Activated naive CD8-positive, alpha-beta T cell treated with anti-CD3 and anti-CD28 coated beads, Interleukin-2, amount 50 U/mL, for 24 hours (primary cell): ENCODE measurements at places on chromosomes 2 and 18.

DNA sequence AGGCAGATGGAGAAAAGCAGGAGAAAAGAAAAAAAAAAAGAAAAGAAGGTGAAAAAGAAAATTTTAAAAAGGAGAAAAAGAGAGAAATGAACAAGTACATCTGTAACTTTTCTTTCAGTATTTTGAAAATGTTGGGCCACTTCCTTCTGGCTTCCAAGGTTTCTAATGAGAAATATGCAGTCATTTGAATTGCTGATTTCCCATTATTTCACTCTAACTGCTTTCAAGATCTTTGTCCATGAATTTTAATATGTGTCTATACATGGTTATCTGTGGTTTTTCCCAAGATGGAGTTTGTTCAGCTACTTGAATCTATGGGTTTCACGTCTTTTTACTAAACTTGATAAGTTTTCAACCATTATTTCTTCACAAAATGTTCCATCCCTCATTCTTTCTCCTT is 14.3 kb upstream of the MPP4 start:
- no peak overlapping the region for H3K27ac ChIP-seq
- no peaks in the 10 kb centered on the region for H3K27me3 ChIP-seq
- H3K4me3 ChIP-seq, result no peak overlapping the region
- peaks cover 33% of the 10 kb centered on the region for H3K36me3 ChIP-seq
- DNase-seq, result no peak
- H3K4me1 ChIP-seq, result peaks cover under 1% of the 10 kb centered on the region

DNA sequence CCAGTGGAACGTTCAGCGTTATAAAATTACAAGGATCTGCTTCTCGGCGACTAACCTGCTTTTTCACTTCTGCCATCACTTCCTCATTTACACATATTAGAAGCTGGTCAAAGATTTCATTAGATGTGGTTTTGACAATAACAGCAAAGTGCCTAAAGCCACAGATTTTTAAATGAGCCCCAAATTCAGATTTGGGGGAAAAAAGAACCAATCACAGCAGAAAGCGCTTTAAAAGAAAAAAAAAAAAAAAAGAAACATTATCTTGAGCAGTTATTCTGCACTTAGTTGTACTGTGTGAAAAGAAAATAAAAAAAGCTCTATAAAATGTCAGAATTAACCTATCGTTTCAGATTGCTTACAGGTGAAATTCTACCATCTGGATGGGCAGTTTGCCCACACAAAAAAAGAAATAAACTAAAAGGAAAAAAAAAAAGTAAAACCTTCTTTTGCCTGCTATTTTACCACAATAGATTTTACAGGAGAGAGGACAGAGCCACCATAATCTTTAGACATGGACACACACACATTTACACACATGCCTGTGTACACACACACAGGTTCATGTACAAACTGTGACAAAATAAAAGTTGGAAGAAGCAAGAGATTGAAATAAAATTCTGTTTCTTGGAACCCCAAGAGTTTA is 167.2 kb downstream of the TCF4 start:
- peak overlapping the region; percentile 45 for H3K4me3 ChIP-seq
- H3K27ac ChIP-seq, result no peak overlapping the region
- no peaks in the 10 kb centered on the region for H3K36me3 ChIP-seq
- H3K4me1 ChIP-seq, result peaks cover 18% of the 10 kb centered on the region
- no peak for DNase-seq

DNA sequence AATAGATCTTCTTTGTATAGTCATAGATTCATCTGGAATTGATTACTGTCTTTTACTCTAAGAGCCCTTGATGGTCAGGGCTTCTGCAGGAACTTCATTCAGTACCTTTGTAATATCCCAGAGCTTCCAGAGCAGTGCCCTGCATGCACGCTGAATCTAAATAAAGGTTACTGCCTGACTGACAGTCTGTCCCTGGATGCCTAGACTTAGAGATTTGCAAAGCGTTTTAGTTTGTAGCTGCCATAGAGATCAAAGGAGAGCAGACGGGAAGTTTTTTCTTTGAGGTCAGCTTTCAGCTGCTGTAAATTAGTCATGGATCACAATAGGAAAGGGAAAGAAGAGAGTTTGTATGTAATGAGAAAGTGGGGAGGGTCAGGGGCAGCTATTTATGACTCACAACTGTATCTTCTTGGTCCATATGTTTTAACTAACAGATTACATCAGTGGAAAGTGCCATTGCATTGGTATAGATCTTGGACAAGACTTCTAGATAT is 45.2 kb upstream of the NYAP2 start:
- no peak overlapping the region for H3K27ac ChIP-seq
- H3K27me3 ChIP-seq, result peaks cover 11% of the 10 kb centered on the region
- no peak overlapping the region for H3K4me3 ChIP-seq

GRCh38 chr18:49135877-49136276 is 185.1 kb upstream of the SMAD7 start:
- H3K36me3 ChIP-seq, result peaks cover 4% of the 10 kb centered on the region
- no peak overlapping the region for H3K27ac ChIP-seq
- DNase-seq, result no peak
- H3K4me3 ChIP-seq, result no peak overlapping the region
- no peaks in the 10 kb centered on the region for H3K27me3 ChIP-seq

DNA sequence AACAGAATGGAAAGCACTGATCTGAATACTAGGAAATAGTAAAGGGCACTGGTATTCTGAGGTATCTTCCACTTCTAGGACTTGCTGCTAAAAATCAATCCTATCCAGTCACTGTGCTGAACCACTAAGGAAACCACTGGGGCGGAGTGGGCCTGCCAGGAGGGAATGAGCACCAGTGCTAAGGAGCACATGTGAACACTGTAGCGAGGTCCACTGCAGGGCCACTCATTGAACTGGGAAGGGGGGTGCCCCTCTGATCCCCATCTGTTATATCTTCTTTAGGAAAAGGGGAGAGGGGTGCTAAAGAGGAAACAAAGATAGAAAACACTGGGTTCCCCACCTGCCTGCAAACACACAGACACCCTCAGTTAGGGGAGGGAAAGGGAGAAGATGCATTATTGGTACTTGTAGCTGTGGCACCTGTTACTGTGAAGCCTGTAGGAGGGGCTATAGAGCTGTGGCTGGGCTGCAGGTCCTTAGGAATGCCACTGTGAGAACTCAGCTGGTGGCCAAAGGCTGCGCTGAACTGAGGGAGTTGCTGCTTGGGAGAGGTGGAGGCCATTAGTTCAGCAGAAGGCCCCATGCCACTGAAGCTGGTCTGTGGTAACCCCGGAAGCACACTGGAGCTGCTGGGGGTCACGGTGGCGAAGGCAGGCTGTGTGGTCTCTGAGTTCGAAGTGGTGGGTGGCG is 81.8 kb downstream of the INO80D start:
- H3K27me3 ChIP-seq, result no peaks in the 10 kb centered on the region
- H3K36me3 ChIP-seq, result peaks cover 38% of the 10 kb centered on the region
- peak; percentile 10 for DNase-seq
- no peak overlapping the region for H3K27ac ChIP-seq
- H3K4me1 ChIP-seq, result no peaks in the 10 kb centered on the region

GRCh38 chr18:23810396-23810795 is 121.1 kb downstream of the LAMA3 start:
- H3K27me3 ChIP-seq, result peaks cover 3% of the 10 kb centered on the region
- DNase-seq, result peak; percentile 22
- H3K27ac ChIP-seq, result no peak overlapping the region
- peaks cover 23% of the 10 kb centered on the region for H3K4me1 ChIP-seq
- H3K4me3 ChIP-seq, result no peak overlapping the region

DNA sequence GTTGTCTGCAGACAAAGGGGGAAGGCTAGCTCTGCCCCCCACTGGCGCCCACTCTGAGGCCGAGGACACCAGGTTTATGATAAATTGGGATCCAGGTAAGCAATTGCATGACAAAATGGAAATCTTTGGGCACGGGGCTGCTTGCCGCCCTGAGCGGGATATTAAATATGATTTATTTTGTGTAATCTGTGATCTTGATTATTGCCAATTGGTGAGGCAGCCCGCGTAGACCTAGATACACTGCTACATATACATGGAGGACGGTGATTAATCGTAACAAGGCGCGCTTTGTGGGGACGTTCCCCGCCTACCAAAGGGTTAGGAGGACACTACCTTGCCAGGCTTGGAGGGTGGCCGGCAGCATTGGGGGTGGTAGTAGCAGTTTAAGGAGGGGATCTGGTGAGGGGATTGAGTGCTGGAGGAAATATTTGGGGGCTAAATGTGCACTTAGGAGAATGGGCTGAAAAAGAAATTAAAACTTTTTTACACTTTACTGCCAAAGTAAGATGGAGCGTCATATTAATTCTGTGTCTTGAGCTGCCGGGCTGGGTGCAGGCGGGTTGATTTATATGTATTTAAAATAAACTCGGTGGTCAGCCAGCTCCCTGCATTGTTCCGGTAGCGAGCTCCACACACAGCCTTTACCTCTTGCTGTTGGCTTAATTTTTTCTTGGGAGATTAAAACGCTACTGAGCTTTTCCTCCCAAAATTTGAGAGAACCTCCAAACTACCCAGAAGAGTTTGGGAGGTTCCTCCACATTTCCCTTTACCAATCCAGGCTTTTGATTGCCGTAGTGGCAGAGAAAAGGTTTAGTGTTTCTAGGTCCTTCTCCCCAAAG is 4.1 kb downstream of the HOXD3 start:
- H3K27me3 ChIP-seq, result peaks cover 88% of the 10 kb centered on the region
- no peak overlapping the region for H3K4me3 ChIP-seq
- H3K27ac ChIP-seq, result no peak overlapping the region
- H3K36me3 ChIP-seq, result no peaks in the 10 kb centered on the region
- H3K4me1 ChIP-seq, result peaks cover 12% of the 10 kb centered on the region

DNA sequence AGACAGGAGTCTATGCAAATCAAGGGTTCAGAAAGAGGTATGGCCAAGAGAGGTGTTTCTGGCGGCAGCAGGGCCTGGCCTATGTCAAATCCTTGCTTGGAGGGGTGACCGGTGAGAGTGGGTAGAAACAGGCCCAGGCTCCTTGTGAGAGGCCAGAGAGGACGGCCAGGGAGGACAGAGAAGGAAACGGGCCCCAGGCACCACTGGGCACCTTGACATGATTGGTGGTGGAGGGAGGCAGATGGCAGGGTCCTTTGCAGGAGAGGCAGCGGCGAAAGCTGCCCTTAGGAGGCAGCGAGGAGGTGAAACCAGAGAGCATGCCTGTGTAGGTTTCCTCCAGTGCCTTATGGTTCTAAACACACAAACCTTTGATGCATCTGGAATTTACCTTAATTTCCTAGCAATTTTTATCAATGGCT is 6.2 kb downstream of the RAMP1 start:
- H3K36me3 ChIP-seq, result no peaks in the 10 kb centered on the region
- H3K27me3 ChIP-seq, result peaks cover 38% of the 10 kb centered on the region
- H3K27ac ChIP-seq, result no peak overlapping the region
- DNase-seq, result no peak
- peaks cover 11% of the 10 kb centered on the region for H3K4me1 ChIP-seq

- no peak overlapping the region for H3K27ac ChIP-seq
- DNase-seq, result no peak
- peaks cover 69% of the 10 kb centered on the region for H3K4me1 ChIP-seq
- no peak overlapping the region for H3K4me3 ChIP-seq
Observed at GRCh38 chr18:63168287-63168686, 151.3 kb downstream of the BCL2 start.

GRCh38 chr18:24246143-24246542 is 107.3 kb downstream of the CABYR start:
- no peak overlapping the region for H3K4me3 ChIP-seq
- no peak overlapping the region for H3K27ac ChIP-seq
- H3K27me3 ChIP-seq, result no peaks in the 10 kb centered on the region
- DNase-seq, result no peak
- peaks cover 2% of the 10 kb centered on the region for H3K4me1 ChIP-seq

GRCh38 chr18:58866066-58866772 is 1.5 kb downstream of the ZNF532 start:
- H3K27me3 ChIP-seq, result peaks cover 61% of the 10 kb centered on the region
- H3K4me3 ChIP-seq, result no peak overlapping the region
- no peak for DNase-seq

DNA sequence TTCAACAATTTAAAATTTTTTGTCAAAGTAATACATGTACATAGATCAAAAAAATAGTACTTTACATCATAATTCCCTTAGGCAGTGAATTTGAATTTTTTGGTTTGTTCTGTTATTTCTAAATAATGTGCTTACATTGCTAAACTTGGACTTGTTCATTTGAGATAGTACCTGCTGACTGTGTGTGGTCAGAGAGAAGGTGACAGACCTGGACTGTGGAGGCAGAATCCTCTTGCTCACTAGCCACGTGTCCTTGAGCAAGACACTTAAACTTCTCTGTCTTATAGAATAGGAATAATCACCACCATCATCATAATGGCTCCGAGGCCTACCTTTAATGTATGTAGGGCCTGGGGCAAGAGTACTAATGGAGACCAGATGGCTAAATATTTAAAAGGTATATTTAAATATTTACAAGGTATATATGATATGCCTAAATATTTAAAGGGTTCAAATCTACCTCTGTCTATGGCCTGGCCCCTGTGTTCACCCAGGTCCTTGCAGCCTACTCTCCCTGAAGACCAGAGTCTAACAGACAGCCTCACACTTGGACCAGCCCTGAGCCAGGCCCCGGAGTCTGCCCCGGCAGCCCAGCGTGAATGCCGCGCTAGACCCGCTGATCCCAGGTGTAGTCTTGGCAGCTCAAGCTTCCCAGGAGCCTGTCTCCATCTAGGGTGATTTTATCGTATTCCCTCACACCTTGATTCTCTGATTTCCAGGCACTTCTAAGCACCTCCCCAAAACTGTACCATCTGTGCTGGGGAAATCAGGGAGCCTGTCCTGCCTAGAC is 33.5 kb downstream of the ZNF532 start:
- no peaks in the 10 kb centered on the region for H3K36me3 ChIP-seq
- peaks cover 11% of the 10 kb centered on the region for H3K27me3 ChIP-seq
- H3K4me1 ChIP-seq, result peaks cover 23% of the 10 kb centered on the region
- no peak overlapping the region for H3K4me3 ChIP-seq
- no peak for DNase-seq

- no peak for DNase-seq
- H3K27ac ChIP-seq, result no peak overlapping the region
- H3K36me3 ChIP-seq, result no peaks in the 10 kb centered on the region
- no peak overlapping the region for H3K4me3 ChIP-seq
- H3K4me1 ChIP-seq, result no peaks in the 10 kb centered on the region
Observed at GRCh38 chr18:26977781-26978180, 112.3 kb upstream of the AQP4 start.

- no peaks in the 10 kb centered on the region for H3K36me3 ChIP-seq
- H3K4me1 ChIP-seq, result no peaks in the 10 kb centered on the region
- no peak overlapping the region for H3K4me3 ChIP-seq
- no peak for DNase-seq
- H3K27me3 ChIP-seq, result no peaks in the 10 kb centered on the region
- no peak overlapping the region for H3K27ac ChIP-seq
Observed at GRCh38 chr2:80395251-80395650, 90.7 kb upstream of the LRRTM1 start.

- H3K27me3 ChIP-seq, result peaks cover 8% of the 10 kb centered on the region
- no peak for DNase-seq
- H3K27ac ChIP-seq, result no peak overlapping the region
- H3K36me3 ChIP-seq, result no peaks in the 10 kb centered on the region
Observed at GRCh38 chr18:54416436-54416835, 58.7 kb downstream of the C18orf54 start.

GRCh38 chr2:27965841-27966240 is 75.3 kb downstream of the BABAM2 start:
- peak overlapping the region; percentile 13 for H3K4me3 ChIP-seq
- peak overlapping the region; percentile 65 for H3K27ac ChIP-seq
- no peak for DNase-seq
- H3K4me1 ChIP-seq, result peaks cover 53% of the 10 kb centered on the region
